SK-N-SH (cell line): ENCODE measurements at places on chromosomes 12 and 14.

GRCh38 chr12:107891967-107892366, 117.5 kb downstream of the ASCL4 start:
- H3K36me3 ChIP-seq = no peaks in the 10 kb centered on the region
- H3K27ac ChIP-seq = no peak overlapping the region
- 0 out of 2 replicates have a peak, but pooled peaks cover 5% of the 10 kb centered on the region for H3K27me3 ChIP-seq
- no peak for DNase-seq
- H3K4me1 ChIP-seq = no peaks in the 10 kb centered on the region; the same call in 1 of the 2 replicates

DNA sequence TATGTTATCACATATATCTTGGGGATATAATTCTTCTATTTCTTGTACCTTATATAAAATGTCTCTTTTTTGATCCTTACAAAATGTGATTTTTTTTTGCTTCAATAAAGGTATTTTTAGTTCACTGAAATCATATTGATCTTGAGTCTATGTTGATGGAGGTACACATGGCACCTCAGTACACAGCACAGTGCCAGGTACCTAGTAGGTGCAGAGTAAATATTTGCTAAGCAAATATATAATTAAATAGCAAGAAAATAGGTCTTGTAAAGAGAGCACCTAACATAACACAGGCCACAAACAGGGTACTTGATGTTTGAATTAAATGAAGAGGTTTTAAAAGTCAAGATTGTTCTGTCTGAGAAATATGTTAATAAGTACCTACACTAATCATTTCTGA, 69.7 kb downstream of the CIT start:
- no peaks in the 10 kb centered on the region for H3K36me3 ChIP-seq
- no peak for DNase-seq
- no peak overlapping the region for H3K27ac ChIP-seq
- no peaks in the 10 kb centered on the region for H3K27me3 ChIP-seq
- peaks cover 8% of the 10 kb centered on the region for H3K4me1 ChIP-seq

DNA sequence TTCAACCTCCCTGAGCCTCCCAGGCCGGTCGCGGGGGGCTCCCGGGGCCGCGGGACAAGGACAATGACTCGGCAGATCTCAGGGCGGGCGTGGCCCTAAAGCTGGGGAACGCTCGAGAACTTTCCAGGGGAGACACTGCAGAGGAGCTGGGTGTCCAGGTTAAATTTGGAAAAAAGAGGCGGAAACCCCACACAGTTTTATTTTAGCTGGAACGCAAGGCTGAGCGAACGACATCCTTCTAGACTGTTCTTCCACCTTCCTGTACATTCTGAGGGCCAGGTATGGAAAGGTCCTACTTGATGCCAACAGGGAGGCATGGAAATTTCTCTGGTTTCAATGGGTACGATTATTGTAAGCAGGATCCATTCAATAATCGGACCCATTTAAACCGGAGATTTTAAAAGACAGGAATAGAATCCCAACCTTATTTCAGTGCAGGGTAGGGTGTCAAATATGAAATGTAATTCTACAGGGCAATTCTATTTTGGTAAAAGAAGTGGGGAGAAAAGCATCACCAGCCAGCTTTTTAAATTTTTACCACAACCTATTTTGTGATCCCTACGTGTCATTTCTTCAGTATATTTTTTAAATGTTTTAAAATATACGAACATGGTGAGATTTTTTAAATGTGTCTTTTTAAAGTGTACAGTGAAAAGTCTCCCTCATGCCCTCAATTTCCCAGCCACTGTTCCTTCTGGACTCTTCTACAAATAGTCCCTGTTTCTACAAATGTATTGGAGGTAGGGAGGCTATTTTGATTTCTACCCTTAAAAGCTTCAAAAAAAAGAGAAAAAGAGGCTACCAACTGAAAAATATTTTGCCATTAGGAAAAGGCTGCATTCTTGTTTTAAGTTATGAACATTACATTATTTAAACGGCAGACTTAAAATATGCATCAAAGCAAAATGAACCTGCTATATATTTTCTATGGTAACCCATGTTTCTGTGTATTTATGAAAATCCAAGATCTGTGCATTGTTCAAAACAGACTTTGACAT, 1.1 kb upstream of the UBC start:
- H3K27me3 ChIP-seq = no peaks in the 10 kb centered on the region
- H3K27ac ChIP-seq = peak overlapping the region; percentile 97
- peaks cover 48% of the 10 kb centered on the region for H3K4me1 ChIP-seq
- H3K4me3 ChIP-seq = peak overlapping the region; percentile 74
- H3K36me3 ChIP-seq = peaks cover 20% of the 10 kb centered on the region
- DNase-seq = no peak

- no peaks in the 10 kb centered on the region for H3K36me3 ChIP-seq
- H3K27ac ChIP-seq = no peak overlapping the region
- DNase-seq = no peak
- H3K27me3 ChIP-seq = no peaks in the 10 kb centered on the region; the same call in 1 of the 2 replicates
Measured at GRCh38 chr12:59365133-59365532, 230.7 kb upstream of the SLC16A7 start.

- peak; percentile 24 for DNase-seq
- H3K36me3 ChIP-seq = peaks cover 20% of the 10 kb centered on the region
- no peak overlapping the region for H3K4me3 ChIP-seq
- peaks cover 4% of the 10 kb centered on the region for H3K4me1 ChIP-seq
Measured at GRCh38 chr12:27305673-27306456, 26.8 kb upstream of the BMAL2 start.

- H3K4me1 ChIP-seq = no peaks in the 10 kb centered on the region
- no peak overlapping the region for H3K4me3 ChIP-seq
- DNase-seq = no peak
- peak overlapping the region; percentile 71 for H3K27ac ChIP-seq
- no peaks in the 10 kb centered on the region for H3K36me3 ChIP-seq
Measured at GRCh38 chr12:28961948-28962384, 187.1 kb upstream of the FAR2 start.

DNA sequence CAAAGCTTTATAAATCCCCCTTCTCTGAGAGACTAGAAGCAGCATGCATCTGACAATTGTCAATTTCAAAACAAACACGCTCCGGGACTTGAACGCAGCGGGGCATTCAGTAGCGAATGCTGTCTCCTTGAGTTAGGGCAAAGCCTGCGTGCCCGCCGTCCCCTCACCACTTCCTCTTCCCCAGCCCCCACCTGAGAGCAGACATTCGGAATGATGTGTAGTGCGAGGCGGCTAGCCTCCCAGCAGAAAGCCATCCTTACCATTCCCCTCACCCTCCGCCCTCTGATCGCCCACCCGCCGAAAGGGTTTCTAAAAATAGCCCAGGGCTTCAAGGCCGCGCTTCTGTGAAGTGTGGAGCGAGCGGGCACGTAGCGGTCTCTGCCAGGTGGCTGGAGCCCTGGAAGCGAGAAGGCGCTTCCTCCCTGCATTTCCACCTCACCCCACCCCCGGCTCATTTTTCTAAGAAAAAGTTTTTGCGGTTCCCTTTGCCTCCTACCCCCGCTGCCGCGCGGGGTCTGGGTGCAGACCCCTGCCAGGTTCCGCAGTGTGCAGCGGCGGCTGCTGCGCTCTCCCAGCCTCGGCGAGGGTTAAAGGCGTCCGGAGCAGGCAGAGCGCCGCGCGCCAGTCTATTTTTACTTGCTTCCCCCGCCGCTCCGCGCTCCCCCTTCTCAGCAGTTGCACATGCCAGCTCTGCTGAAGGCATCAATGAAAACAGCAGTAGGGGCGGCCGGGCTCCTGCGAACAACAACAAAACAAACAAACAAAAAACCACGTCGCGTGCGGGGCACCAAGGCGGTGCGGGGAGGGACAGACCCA, 2.2 kb downstream of the PRMT8 start:
- peak; percentile 65 for DNase-seq
- peaks cover 59% of the 10 kb centered on the region for H3K27me3 ChIP-seq
- no peaks in the 10 kb centered on the region for H3K36me3 ChIP-seq
- peaks cover 8% of the 10 kb centered on the region; the same call in 1 of the 2 replicates for H3K4me1 ChIP-seq
- H3K4me3 ChIP-seq = peak overlapping the region; percentile 21; the same call in 1 of the 2 replicates
- H3K27ac ChIP-seq = no peak overlapping the region

DNA sequence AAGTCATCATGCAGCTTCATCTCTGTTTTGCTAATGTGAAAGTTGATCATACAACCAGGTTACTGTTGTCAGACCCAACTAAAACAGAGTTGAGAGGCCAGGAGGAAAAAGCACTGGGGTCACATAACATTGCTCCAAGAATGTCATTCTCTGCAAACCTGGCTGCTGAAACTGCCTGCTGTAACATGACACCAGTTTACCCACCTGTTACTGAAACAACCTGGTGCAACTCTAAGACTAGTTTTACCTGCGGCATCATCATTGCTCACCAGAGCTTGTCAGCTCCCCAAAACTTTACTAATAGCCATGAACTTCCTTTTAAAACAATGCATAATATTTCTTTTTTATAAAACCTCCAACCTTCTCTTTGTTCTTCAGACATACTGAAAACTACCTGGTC, 30.7 kb upstream of the DEGS2 start:
- no peak overlapping the region for H3K27ac ChIP-seq
- H3K36me3 ChIP-seq = no peaks in the 10 kb centered on the region
- H3K4me3 ChIP-seq = no peak overlapping the region
- H3K4me1 ChIP-seq = peaks cover 4% of the 10 kb centered on the region; the same call in 1 of the 2 replicates
- DNase-seq = no peak
- H3K27me3 ChIP-seq = no peaks in the 10 kb centered on the region

DNA sequence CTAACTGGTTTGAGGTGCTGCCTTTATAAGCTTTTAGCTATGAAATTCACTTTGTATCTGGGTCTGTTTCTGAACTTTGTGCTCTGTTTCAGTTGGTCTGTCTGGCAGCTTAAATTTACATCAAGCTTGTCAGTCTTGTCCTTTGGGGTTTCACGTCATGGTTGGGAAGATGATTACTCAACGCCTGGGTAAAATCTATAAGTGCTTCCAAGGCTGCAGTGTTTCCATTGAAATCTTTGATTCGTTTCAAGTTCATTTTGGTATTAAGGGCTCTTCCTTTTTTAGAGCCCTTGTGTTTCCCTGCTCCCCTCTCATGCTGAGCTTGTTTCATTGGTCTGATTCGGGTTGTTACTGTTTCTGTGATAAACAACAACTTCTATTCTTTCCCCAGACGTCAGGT, 58.2 kb downstream of the FBXW8 start:
- H3K36me3 ChIP-seq = peaks cover 47% of the 10 kb centered on the region
- no peaks in the 10 kb centered on the region for H3K27me3 ChIP-seq
- no peak overlapping the region for H3K4me3 ChIP-seq
- peak overlapping the region; percentile 17; the same call in 1 of the 2 replicates for H3K27ac ChIP-seq
- DNase-seq = no peak

GRCh38 chr14:104843442-104844305, 21.4 kb upstream of the CEP170B start:
- H3K36me3 ChIP-seq = no peaks in the 10 kb centered on the region
- DNase-seq = peak; percentile 49
- H3K27me3 ChIP-seq = peaks cover 42% of the 10 kb centered on the region
- no peak overlapping the region for H3K27ac ChIP-seq
- H3K4me3 ChIP-seq = no peak overlapping the region
- no peaks in the 10 kb centered on the region; the same call in 1 of the 2 replicates for H3K4me1 ChIP-seq

- H3K4me3 ChIP-seq = no peak overlapping the region
- H3K4me1 ChIP-seq = no peaks in the 10 kb centered on the region; the same call in none of the 2 replicates
- H3K27me3 ChIP-seq = no peaks in the 10 kb centered on the region
- no peaks in the 10 kb centered on the region for H3K36me3 ChIP-seq
- no peak for DNase-seq
- no peak overlapping the region for H3K27ac ChIP-seq
Measured at GRCh38 chr14:33364466-33364865, 425.8 kb downstream of the NPAS3 start.

- H3K4me1 ChIP-seq = peaks cover 3% of the 10 kb centered on the region; the same call in 1 of the 2 replicates
- DNase-seq = no peak
- H3K36me3 ChIP-seq = no peaks in the 10 kb centered on the region
Measured at GRCh38 chr14:99675951-99676350, 8.1 kb upstream of the CYP46A1 start.

GRCh38 chr14:55743551-55743950, 163.5 kb downstream of the KTN1 start:
- no peaks in the 10 kb centered on the region for H3K4me1 ChIP-seq
- no peaks in the 10 kb centered on the region for H3K36me3 ChIP-seq
- H3K27me3 ChIP-seq = no peaks in the 10 kb centered on the region

GRCh38 chr12:122145505-122146330, 28.3 kb downstream of the IL31 start:
- DNase-seq = no peak
- peaks cover 2% of the 10 kb centered on the region; the same call in 1 of the 2 replicates for H3K4me1 ChIP-seq
- no peak overlapping the region for H3K27ac ChIP-seq

- no peaks in the 10 kb centered on the region for H3K27me3 ChIP-seq
- H3K27ac ChIP-seq = no peak overlapping the region
- no peaks in the 10 kb centered on the region for H3K36me3 ChIP-seq
- H3K4me3 ChIP-seq = no peak overlapping the region
Measured at GRCh38 chr12:13165617-13166041, 30.9 kb upstream of the EMP1 start.
